Diencephalon (tissue), 1 donor: ENCODE measurements at places on chromosomes 16 and 17. TPM values are rescaled to one million over a fixed set of nuclear protein-coding genes. Genes with fewer than 3 reads are reported as not detected.

Gene SDR42E1
- total RNA-seq, result 2.1 TPM

Gene DEXI
- total RNA-seq, result 24.0 TPM

Gene ZFP3
- total RNA-seq, result 15.7 TPM

Gene EFNB3
- total RNA-seq, result 42.4 TPM

Gene KRTAP1-1
- total RNA-seq, result not detected

Gene C17orf50
- not detected for total RNA-seq

Gene TNFSF13
- total RNA-seq, result 1.6 TPM

Gene NACA2
- not detected for total RNA-seq

Gene GPRC5C
- total RNA-seq, result 9.9 TPM

Gene FBXW10B
- total RNA-seq, result 0.69 TPM
